ENCODE measurements at places on chromosomes 3 and 15.
A peak's percentile ranks its signal among the peaks of the same experiment; 100 is the strongest.

GRCh38 chr15:64599716-64600115 lies 139.3 kb downstream of the ZNF609 start:
- DNase-seq = no peak

- DNase-seq = no peak
Measured at GRCh38 chr3:12810961-12811360, 14.5 kb downstream of the CAND2 start.

GRCh38 chr15:76575679-76576078 lies 239.1 kb downstream of the ISL2 start:
- no peak for DNase-seq

- no peak for DNase-seq
Measured at GRCh38 chr3:65796676-65797075, 242.0 kb downstream of the MAGI1 start.

DNA sequence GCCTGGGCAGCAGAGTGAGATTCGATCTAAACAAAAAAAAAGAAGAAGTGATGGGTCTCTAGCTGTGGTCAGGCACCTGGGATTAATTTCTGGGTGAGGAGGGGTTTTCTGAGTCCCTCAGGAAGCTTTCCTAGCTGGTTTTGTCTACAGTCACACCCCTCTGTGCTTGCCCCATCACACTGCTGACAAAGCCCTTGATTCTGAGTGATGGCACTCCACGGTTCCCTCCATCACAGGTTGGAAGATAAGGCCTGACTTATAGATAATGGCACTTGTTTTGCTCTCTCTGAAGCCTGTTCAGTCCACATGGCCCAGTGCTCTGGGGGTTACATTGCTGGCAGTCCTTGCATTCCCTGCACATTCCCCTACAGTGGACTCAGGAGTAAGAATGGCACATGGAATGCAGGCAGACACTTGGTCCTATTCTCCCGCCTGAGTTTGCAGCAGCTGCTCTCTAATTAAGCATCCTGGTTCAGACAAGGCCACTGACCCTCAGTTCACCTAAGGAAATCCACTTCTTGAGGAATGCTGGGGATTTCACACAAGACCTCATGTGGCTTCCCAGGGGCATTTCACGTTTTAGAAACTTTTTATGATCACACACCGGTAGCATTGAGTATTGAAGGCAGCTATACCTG lies 81.0 kb upstream of the NMNAT3 start:
- no peak for DNase-seq

DNA sequence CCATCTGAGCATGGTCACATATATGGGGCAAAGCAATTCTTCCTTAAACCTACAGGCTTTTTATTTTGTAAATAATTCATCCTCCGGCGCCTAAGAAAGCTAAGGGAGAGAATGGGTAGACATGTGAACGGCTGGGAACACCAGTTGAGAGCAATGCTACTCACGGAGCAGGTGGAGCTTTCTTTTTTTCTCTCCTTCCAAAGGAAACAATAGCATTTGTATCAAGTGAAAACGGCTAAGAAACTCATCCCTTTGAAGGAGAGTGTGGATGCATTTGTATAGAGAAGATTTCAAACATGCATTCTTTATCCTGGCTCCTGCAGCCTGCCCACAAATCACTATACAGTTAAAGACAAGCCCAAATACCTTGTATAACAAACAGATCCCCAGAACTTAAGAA lies 637.8 kb downstream of the MAGI1 start:
- DNase-seq = no peak

DNA sequence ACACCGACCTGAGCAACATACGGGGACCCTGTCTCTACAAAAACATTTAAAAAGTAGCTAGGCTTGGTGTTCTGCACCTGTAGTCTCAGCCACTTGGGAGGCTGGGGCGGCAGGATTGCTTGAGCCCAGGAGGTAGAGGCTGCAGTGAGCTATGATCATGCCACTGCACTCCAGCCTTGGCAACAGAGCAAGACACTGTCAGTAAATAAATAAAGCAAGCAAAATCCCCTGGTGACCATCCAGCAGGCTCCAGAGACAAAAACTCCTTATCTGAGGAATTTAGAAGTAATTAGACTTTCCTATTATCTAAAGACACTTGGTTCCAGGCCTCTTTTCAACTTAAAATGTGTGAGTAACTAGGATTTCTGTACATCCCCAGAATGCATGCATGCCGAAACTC lies 29.5 kb upstream of the ZNF774 start:
- no peak for DNase-seq

- no peak for DNase-seq
Measured at GRCh38 chr15:71051539-71051938, 63.7 kb upstream of the THSD4 start.

DNA sequence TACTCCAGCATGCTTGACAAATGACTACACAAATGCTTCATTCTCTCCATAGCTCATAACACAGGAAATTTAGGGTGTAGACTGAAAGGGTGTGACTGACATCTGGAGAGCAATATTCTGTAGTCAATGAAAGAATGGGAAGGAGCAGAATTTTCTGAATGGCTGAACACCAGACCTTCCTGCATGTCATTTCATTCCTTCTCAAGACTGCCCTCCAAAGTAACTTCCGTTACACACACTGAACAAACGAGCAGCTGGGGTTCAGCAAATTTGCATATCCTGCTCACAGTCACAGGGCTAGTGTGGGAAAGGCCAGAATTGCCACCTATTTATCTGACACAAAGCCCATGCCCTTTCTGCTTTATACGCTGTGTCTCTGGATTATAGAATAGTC lies 325.0 kb upstream of the CFAP20DC start:
- no peak for DNase-seq

GRCh38 chr3:178443634-178444033 lies 92.6 kb upstream of the KCNMB2 start:
- DNase-seq = no peak

- no peak for DNase-seq
Measured at GRCh38 chr3:13768453-13768852, 111.4 kb downstream of the WNT7A start.

- DNase-seq = no peak
Measured at GRCh38 chr3:195868866-195869412, 39.4 kb downstream of the TNK2 start.

- no peak for DNase-seq
Measured at GRCh38 chr3:146851665-146852064, 246.5 kb upstream of the PLSCR5 start.

GRCh38 chr3:168040607-168041208 lies 55.0 kb downstream of the GOLIM4 start:
- peak; percentile 71 for DNase-seq

DNA sequence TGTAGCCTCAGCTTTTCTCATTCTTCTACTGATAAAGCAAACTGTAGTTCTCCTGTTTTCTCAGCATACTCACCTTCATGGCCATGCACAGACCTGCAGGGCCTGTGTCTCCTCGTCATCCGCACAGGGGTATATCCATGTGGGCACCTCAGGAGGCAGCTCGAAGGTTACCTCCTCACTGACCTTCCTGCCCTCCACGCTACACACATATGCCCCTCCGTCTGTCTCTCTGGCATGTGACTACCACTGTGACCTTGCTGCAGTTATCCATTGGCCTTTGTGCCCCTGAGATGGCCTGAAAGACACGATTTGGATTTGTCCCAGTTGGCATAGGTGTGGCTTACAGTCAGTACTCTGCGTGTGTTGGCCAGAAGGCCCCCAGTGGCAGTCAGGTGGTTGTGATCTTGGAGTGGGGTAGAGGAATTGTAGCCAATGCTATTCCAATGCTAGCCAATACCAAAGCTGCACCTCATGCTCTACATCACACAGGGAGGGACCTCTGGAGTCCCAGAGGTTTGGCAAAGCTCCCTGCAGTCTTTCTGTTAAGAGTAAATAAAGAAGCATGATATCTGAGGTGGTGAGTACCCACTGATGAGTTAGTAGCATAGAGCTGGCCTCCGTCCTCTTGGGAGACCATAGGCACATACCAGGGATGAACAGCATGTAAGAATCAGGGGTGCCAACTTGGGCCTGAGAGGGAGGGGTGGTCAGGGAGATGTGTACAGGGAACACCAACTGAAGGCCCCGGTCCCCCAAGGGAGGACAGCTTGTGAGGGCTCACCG lies 143.4 kb downstream of the EEFSEC start:
- no peak for DNase-seq

DNA sequence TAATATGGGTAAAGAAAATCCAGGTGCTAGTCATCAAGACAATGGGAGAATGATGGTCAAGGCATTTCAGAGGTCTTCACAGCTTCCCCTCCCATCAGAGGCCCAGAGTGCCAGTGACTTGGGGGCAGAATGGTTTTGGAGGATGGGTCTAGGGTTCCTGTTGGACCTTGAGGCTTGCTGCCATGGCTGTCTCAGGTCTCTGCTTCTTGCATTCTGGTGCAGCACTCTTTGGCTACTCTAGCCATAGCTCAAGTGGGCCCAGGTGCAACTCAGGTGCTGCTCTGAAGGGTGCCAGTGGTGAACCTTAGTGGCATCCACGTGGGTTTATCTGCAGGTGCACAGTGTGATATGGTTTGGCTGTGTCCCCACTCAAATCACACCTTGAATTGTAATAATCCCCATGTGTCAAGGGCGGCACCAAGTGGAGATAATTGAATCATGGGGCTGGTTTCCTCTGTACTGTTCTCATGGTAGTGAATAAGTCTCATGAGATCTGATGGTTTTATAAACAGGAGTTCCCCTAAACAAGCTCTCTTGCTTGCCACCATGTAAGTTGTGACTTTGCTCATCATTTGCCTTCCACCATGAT lies 48.5 kb upstream of the PEX5L start:
- DNase-seq = no peak

GRCh38 chr15:80179025-80179759 lies 26.4 kb downstream of the FAH start:
- DNase-seq = peak; percentile 26

- DNase-seq = no peak
Measured at GRCh38 chr15:77002436-77002835, 7.5 kb downstream of the PSTPIP1 start.

Data from COLO829 (cell line).